Stimulated activated CD4-positive, alpha-beta T cell treated with anti-CD3 and anti-CD28 coated beads, Interleukin-4, amount 100 ng/mL, for 4 hours (primary cell): ENCODE measurements at places on chromosomes 5 and 9.

DNA sequence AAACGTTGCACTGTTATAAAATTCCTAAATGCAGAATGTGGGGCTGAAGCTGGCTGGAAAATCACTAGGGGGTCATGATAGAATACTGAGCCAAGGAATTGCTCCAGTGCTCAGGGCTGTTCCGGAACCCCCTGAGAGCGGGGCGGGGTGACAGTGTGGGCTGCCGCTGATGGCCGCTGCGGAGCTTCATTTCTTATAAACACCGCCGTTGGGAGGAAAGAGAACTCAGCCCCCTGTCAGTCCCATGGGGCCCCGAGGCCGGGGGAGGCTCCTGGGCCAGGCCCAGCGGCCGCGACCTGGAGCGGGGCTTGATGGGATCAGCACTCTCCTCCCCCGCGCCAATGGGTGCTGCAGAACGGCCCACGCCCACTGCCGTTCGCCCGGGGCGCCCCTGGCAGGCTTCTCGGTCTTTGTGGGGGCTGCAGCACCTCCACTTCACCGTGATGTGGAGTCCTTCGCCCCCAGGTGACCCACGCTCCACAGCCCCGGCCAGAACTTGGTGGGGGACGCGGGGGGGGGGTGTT, 5.2 kb upstream of the IRF1 start:
- peak; percentile 91 for DNase-seq

GRCh38 chr5:1800472-1801221, 560 bp upstream of the NDUFS6 start:
- no peak for DNase-seq

GRCh38 chr9:11868795-11869194, 824.4 kb upstream of the TYRP1 start:
- DNase-seq: no peak

- DNase-seq: no peak
Measured at GRCh38 chr5:11477786-11478185, 426.5 kb downstream of the CTNND2 start.

DNA sequence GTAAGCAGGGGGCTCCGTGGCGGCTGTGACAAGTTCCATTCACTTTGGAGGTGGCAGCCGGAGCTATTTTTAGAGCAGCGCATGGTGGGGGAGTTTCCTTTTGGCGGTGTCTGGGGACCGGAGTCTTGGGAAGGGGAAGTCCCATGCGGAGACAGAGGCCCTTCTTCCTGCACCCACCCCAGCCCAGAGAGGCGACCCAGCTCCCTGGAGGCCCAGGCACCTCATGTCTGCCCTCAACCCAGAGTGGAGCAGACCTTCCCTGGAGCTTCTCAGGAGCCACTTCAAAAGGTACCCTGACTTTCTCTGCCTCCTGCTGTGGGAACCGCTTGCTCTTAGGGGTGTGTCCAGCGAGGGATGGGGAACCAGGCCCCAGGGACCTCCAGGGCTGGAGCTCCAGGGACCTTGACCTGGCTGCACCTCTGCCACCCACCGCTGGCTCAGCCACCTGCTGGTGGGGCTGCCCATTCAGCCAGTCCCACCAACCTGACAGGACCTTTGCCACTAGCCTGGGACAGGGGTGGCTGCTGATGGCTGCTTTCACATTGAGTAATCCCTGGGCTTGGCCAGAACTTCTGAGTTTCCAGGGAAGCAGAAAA, 34.1 kb downstream of the NEK6 start:
- peak; percentile 10 for DNase-seq

DNA sequence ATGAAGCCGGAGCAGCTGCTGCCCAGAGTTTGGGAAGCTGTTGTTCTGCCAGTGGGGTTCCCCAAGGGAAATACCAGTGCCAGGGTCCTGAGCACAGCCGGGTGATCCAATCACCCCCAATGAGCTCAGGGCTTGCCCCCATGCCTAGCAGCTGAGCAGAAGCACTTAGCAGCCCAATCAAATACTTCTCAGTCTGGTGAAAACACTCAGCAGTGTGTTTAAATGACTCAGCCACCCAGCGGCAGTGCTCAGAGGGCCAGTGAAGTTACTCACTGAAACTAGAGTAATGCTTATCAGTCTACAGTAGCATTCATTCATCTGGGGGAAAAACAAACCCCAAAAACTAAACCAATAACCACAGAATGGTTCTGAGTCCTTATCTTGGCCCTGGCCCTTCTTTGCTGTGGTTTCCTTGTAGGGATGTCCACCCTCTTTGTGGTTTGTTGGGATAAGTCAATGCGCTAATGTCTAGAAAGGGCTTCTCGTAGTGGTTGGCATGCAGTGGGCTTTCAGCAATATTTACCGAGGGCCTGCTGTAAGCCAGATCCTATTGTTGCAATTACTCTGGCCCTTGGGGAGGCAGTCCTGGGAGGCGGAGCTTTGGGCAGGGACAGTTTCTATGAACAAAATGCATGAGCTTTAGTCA, 43.1 kb downstream of the LHX2 start:
- DNase-seq: no peak

- DNase-seq: no peak
Measured at GRCh38 chr9:91750343-91750742, 199.7 kb downstream of the ROR2 start.

GRCh38 chr5:104171958-104172690, 609.5 kb upstream of the NUDT12 start:
- DNase-seq: no peak

GRCh38 chr5:39437467-39437866, 12.7 kb upstream of the DAB2 start:
- DNase-seq: no peak

- DNase-seq: no peak
Measured at GRCh38 chr9:116482740-116483139, 204.4 kb upstream of the TRIM32 start.

GRCh38 chr5:116265471-116265870, 180.6 kb downstream of the COMMD10 start:
- DNase-seq: no peak

DNA sequence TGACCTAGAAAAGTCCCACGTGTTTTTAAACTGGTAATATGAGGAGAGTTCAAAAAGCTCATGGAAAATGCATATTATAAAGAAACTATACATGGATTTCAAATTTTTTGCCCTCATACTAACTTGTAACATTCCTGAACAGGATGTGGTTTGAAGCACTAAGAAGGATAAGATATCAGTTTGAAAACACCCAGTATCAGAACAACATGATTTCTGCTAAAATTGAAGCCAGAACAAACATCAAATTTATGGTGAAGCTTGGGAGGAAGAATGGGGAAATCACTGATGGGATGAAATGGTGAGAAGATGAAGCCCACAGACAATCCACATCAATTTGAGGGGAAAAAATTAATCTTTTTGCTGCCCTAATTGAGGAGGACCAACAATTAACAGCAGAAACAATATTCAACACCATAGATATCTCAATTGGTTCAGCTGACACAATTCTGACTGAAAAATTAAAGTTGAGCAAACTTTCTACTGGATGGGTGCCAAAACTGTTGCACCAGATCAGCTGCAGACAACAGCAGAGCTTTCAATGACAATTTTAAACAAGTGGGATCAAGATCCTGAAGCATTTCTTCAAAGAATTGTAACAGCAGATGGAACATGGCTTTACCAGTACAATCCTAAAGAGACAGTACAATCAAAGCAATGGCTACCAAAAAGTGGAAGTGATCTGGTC, 113.2 kb upstream of the SNX2 start:
- DNase-seq: no peak

GRCh38 chr5:120954255-120954654, 490.2 kb downstream of the PRR16 start:
- no peak for DNase-seq

GRCh38 chr5:167305591-167306213, 985.7 kb upstream of the WWC1 start:
- DNase-seq: no peak
